ENCODE measurements at places on chromosomes 6 and 20.
A peak's percentile ranks its signal among the peaks of the same experiment; 100 is the strongest.

DNA sequence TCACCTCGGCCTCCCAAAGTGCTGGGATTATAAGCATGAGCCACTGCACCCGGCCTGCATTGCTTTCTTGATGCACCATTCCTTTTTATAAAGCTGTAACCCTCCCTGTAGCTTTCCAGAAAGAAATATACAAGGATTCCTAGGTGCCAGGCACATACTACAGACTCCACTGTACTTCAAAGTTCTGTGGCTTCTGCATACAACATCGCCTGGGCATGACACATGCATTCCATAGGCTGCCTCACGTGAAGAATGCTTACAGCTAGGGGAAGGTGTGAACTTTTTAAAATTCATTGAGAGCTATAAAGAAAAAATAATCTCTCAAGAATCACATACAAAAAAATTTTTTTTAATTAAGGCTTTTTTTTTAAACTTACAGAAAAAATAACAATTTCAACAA is 50.2 kb downstream of the TRAM2 start:
- DNase-seq, result peak; percentile 73

DNA sequence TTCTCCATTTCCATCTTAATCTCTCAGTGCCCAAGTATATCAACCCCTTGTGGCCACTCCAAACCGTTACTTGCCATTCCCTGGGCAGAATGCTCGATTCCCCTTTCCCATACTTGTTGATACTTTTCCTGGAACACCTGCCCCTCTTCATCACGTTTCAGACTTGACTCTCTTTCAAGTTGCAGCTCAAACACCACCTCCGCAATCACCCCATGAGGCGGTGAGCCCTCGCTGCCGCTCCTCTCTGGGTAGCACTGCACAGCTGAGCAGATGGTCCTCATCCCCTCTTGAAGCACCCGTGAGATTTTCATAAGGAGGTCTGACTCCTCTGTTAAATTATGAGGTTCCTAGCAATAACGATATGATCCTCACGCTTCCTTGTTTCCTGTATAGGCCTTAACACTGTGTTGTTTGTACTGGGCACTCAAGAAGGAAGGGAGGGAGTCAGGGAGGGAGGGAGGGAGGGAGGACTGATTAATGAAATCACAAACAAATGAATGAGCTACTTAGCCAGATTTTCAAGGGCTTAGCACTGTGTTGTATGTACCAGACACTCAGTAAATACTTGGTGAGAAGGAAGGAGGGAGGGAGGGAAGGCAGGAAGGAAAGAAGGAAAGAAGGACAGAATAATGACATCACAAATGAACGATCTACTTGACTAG is 8.0 kb upstream of the UQCC2 start:
- no peak for DNase-seq

DNA sequence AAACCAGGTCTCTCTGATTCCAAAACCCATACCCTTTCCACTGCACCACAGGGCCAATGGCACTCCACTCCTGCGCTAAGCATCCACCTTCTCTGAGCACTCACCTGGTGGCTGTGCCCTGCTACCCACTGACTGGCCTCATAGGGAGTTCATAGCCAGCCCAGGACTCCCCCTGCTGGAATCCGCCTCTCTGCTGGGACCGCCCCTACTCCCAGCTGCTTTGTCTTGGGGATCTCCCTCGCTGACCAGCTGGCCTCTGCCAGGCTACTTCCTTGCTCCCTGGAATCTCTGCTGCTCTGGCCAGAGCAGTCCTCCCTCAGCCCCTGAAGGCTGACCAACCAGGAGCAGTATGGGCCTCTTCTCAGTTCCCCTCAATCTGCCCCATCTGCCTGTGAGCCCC is 129.7 kb downstream of the FAXC start:
- no peak for DNase-seq

- no peak for DNase-seq
These were observed 5.8 kb upstream of the TBXT start for GRCh38 chr6:166173281-166173951.

DNA sequence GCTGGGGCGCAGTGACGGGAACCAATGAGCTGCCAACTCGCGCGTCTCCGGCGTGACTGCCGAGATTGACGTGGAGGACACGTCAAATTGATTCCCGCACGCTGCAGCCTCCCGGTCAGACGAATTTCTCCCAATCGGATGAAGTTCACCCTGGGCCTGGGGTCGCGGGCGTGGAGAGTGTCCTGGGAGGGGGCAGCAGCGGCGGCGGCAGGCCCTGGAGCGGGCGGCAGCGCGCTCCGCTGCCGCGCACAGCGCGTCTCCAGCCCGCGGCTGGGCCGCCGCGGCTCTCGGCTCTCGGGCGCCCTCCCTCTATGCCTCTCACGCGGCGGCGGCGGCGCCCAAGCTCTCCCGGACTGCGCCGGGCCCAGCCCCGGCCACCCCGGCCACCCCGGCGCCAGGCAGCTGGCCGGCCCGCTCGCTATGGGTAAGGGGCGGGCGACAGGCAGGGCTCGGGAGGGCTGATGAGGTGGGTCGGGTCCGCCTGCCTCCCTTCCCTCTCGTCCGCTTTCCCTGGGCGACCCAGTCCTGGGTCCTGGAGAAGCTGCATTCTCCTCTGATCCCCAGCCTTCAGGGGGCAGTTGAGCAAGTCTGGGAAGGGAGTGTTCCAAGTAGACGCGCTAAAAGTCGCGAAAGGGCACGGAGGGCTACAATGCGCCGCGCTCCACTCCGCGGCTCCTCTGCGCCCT is at the start of gene PAX1:
PAX1 (plus strand) TSS at position 90 of the 686 bp plus-strand sequence; CDS start at position 139, 49 bp downstream.
- no peak for DNase-seq

DNA sequence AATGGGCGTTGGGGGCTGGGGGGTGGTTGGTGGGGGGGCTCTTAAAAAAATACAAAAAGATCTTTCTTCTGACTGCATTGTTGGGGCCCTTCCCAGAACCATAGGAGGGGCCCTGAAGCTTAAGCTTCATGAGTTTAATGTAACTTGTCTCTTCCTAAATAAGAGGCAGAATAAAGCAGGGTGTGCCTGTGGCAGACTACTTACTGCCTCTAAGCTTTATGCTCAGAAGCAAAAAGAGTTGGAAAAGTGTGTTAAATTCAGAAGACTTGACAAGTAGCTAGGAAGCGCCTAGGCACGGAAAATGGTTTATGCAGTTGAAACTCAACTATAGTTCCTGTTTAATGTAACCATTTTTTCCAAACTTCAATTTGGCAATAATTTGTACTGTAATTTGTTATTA is 44.5 kb downstream of the TIAM2 start:
- no peak for DNase-seq

DNA sequence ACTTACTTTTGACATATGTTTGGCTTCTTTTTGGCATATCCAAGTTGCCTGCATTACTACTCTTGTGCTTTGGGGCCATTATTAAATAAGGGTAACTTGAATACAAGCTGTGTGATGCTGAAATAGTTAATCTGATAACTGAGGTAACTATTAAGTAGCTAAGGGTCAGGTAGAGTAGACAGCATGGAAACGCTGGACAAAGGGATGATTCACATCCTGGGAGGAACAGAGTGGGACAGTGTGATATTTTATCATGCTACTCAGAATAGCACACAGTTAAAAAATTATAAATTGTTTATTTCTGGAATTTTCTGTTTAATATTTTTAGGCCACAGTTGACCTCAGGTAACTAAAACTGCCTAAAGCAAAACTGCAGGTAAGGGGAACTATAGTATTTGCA is 483.9 kb downstream of the RFPL4B start:
- peak; percentile 22 for DNase-seq

DNA sequence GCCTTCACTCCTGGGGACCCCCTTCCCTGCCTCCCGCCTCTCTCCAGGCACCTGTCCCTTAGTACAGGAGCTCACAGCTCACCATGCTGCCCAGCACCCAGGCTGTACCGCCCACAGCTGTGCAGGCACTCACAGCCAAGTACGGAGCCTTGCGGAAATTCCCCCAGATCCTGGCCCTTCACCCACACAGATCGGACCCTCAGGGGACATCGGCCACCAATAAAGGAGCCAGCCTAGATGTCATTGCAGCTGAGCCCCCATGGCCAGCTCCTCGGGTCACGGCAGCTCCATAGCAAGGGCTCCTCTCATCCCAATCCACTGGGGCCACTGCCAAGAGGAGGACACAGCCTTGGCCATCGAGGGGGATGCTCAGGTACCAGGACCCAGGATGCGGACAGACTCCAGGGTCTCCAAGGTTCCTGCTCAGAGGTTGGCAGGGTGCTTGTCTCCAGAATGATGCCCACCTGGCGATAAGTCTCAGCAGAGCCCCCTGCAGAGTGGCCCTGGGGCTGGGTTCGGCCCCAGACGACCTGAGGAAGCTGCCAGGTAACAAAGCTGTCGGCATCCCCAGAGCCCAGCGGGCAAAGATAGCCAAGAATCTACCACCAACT is 82.3 kb downstream of the YTHDF1 start:
- DNase-seq, result no peak

DNA sequence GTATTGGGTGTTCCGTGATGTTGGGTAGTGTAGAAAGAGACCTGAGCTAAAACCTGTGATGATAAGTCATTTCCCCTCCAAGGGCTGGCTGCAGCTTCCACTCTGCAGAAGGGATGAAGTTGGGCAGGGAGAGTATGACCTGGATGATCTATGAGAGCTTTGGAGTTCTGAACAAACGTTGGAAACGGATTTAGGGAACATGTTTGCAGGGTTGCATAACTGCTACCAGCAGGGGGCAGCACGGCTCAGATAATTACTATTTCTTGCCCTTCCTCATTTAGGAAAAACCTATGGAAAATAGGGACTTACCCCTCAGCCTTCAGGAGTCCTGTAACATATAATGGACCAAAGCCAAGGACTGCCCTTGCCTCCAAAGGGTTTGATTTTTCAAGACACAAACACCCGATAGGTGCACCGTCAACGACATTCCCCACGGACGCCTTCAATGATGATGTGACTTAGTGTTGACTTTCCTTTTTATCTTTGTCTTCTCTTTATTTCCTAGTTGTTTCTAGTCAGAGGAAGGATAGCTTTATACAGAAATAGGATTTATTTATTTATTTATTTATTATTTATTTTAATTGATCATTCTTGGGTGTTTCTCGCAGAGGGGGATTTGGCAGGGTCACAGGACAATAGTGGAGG is 164.9 kb upstream of the SASH1 start:
- peak; percentile 70 for DNase-seq

GRCh38 chr20:33217052-33217451 is at the start of gene BPIFA3:
Gene BPIFA3, plus strand, starts transcription at chr20:33217352. Its CDS starts 185 bp downstream, at chr20:33217537.
- DNase-seq, result no peak

DNA sequence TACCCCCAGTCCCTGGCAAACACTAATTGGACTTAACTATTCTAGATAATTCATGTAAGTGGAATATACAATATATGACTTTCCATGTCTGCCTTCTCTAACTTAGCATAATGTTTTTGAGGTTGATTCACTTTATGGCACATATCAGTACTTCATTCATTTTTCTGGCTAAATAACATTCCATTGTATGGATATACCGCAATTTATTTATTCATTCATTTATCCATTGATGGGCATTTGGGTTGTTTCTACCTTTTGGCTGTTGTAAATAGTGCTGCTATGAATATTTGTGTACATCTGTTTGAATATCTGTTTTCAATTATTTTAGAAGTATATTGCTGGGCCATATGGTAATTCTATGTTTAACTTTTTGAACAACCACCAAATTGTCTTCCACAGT is 616.3 kb downstream of the UTRN start:
- no peak for DNase-seq

GRCh38 chr6:157648561-157648960 is 174.5 kb upstream of the SNX9 start:
- DNase-seq, result no peak
